ENCODE measurements at places on chromosomes 16 and 17. TPM values are rescaled to one million over a fixed set of nuclear protein-coding genes. Genes with fewer than 3 reads are reported as not detected.

DNA sequence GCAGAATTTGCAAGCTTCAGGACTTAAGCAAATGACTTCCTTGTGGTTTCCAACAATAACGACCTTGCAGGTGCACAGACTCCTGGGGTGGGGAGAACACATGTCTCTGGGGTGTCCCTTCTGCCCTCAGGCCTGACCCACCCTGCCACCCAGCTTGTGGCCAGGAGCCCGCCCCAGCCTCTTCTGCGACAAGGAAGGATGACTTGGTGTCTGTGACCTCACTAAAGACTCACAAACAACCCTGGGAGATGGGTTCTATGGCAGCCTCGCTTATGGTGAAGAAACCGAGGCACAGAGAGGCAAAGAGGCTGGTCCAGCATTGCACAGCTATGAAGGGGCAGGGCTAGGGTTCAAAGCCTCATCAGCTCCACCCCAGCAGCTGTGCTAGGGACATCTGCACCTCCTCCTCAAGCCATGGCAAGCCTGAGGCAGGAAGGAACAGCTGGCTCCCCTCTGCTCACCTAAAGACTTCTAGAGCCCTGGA, 2.6 kb downstream of the ATP2A3 start:
- DNase-seq = no peak

DNA sequence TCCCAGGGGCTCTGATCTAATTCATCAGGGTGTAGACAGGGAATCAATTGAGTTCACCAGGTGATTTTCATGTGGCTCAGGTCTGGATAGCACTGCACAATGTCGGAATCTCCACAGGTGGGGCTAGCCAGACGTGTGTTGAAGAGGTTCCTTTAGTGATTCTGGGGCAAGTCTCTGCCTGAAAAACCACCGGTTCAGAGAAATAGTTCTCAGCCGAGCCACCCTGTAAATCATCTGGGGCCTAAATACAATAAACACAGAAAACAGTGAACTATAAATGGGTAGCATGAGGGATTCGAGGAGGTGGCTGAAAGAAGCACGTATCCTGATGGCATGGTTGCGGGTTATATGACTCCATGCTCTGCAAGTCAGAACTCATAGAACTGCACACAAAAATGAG, 21.3 kb downstream of the ASPA start:
- DNase-seq = no peak

- no peak for DNase-seq
Observed at GRCh38 chr17:17073581-17074403, 31.5 kb downstream of the MPRIP start.

- no peak for DNase-seq
Observed at GRCh38 chr16:57616876-57617275, 11.6 kb upstream of the ADGRG1 start.

- DNase-seq = no peak
Observed at GRCh38 chr16:67431775-67432505, 1.0 kb downstream of the HSD11B2 start.

DNA sequence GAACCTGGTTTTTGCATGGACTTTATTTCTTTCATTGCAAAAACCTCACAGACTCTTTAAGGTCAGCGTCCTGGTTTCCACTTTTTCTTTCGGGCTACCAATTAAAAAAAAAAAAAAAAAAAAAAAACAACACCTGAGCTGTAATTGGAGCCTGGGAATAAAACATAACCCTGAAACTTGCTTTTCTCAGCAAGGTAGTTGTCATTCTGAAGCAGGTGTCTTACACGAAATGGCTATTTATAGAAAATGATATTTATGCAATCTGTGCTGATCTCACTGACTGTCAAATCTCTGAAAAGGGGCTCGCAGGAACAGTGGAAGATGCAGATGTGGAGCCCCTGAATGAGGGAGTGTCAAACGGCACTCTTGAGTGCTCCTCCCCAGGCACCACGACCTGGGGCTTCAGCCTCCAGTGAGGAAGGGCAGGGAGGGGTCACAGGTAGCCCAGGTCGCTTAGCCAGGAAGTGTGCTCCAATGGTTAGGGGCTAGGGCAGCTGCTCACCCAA, 10.4 kb upstream of the COTL1 start:
- DNase-seq = no peak

The AIPL1 gene
- total RNA-seq = not detected

The HAGHL gene
- 25.3 TPM for total RNA-seq

The CXCL16 gene
- 5.1 TPM for total RNA-seq

The GFER gene
- 24.1 TPM for total RNA-seq

The KRT32 gene
- total RNA-seq = not detected

The CDH16 gene
- total RNA-seq = not detected

Measured in A172 (cell line).